Dermis microvascular lymphatic vessel endothelial cell (primary cell): ENCODE measurements at places on chromosomes 3 and 15. TPM values are rescaled to one million over a fixed set of nuclear protein-coding genes. Genes with fewer than 3 reads are reported as not detected.

- no peak for DNase-seq
Observed at GRCh38 chr15:78044407-78045155, 32.9 kb downstream of the TBC1D2B start.

DNA sequence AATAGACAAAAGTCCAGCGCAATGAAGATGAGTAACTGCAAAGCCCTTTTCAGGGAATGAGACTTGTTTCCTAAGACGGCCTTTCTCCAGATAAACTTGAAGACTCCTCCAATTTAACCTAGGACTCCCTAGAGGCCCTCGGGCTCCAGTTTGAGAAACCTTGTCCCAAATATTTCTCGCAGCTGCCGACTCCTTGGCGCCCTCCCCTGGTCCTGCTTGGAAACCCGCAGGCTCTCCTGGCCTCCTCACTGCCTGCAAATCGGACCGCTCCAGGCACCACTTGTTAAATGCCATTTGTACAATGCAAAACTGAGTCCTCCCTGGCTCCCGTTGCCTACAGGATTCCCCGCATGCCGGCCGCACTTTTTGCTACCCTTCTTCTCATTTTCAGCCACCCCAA lies 36.8 kb downstream of the MUC4 start:
- peak; percentile 46 for DNase-seq

DNA sequence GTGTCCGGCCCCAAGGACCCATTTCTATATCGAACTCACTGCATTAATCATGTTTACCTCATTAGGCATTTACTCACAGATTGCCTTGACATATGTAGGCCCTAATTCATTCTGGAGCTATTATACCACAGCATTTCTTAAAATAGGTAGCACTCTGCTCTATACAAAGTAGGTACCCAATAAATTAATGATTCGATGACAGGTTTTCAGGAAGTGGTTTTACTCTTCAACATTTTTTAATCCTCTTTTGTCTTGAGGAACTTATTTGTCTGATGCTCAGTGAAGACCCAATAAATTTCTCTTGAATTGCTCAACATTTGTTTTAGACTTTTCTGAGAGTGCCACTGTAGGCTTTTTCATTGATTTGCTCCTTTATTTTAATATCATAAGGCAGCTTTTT lies 12.1 kb downstream of the TGFBR2 start:
- no peak for DNase-seq

CCDC54 gene
- not detected in 2 replicates for total RNA-seq

DNA sequence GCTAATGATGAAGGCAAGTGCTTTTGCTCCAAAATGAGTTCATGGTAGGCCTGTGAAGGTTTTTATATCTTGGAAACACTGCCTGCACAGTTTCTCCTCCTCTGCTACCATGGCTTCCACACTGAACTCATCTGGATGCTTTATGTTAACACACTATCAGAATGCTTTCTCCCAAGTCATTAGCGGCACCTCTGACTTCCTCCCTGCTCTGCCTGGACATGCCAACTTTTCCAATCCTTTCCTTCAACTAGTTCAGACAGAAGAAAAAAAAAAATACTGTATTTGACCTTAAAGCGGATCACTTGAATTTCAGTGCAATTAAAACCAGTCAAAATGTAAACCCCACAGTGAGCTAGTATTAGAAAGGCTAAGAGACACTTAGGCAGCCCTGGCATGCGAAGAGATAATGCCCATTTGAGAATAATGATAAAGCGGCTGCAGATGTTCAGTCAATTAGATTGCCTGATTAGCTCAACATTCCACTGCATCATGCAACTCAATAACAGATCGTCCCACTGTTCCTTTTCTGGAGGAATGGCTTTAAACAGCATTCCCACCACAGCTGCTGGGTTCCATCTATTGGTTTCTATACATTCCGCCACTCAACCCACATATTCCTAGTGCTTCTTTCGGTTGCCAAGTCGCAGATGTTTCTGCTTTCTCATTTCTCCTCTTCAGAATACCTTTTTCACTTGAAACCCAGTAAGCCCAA lies 51.7 kb downstream of the CNTN3 start:
- no peak for DNase-seq

DNA sequence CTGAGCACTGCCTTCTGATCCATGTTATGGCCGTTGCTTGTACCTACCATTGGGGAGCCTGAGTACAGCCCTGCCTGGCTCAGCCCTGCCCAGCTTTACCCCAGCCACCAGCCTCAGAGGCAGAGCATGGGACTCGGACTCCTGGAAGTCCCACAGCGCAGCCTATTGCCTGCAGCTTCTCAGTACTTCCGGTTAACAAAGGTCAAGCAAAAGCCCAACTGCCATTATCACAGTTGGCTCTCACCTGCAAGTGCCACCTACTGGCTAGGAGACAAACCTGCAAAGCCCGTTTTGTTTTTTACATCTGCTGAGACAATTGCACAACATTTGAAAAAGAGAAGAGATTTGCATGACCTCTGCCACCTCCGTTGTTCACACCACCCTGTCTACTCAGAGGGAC lies 1081.7 kb downstream of the NAALADL2 start:
- DNase-seq, result no peak

CCR9 gene
- not detected in 2 replicates for total RNA-seq

GOLGA8G gene
- total RNA-seq, result not detected in 2 replicates

CACNA2D3 gene
- total RNA-seq, result not detected in 2 replicates

KLHL40 gene
- not detected in 2 replicates for total RNA-seq

- DNase-seq, result no peak
Observed at GRCh38 chr3:104018541-104018940, 1348.2 kb upstream of the ALCAM start.

GRCh38 chr15:32096916-32097617 lies 66.8 kb downstream of the CHRNA7 start:
- no peak for DNase-seq

AHSG gene
- total RNA-seq, result under 0.01 TPM in 1 of 2 replicates, not detected in the other

GOLGA6B gene
- total RNA-seq, result not detected in 2 replicates

DNA sequence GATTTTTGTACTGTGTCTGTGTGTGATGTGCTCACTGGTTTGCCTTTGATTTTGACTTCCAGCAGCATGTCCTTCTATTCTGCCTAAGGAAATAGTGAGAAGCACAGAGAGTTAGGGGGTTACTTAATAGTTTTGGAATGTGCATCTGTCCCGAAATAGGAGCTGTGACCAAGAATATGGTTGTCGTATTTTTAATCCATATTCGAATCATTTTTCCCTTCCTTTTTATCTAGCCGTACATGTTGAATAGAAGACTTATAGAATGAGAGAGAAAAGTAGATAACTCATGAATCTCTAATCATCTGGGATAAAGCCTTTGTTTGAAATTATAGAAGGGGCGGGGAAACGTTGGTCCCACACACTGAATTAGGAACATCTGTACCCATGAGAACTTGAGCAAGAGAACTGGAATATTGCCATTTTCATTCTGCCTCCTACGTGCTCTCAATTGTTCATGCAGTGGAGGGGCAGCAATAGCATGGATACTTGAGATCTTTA lies 23.6 kb downstream of the CRTC3 start:
- no peak for DNase-seq

PGBD4 gene
- 0.64 and 1.1 TPM in 2 replicates for total RNA-seq

ZNF80 gene
- not detected in 2 replicates for total RNA-seq

DNA sequence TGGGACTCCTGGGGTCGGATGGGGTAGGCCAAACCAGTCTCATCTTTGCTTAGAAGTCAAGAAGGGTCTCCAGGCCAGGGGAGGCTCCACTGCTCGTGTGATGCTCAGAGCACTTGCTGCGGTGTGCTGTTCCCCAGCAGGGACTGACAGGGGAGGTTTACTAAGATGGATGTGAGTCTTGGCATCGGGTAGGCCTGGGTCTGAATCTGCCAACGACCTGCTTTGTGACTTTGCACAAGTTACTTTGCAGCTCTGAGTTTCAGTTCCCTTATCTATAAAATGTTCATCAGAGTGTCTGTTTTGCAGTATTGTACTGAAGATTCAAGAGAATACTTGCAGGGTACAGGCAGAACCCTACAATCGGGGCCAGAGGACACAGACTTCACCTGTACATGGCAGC lies 17.3 kb upstream of the CDCP1 start:
- DNase-seq, result no peak

DNA sequence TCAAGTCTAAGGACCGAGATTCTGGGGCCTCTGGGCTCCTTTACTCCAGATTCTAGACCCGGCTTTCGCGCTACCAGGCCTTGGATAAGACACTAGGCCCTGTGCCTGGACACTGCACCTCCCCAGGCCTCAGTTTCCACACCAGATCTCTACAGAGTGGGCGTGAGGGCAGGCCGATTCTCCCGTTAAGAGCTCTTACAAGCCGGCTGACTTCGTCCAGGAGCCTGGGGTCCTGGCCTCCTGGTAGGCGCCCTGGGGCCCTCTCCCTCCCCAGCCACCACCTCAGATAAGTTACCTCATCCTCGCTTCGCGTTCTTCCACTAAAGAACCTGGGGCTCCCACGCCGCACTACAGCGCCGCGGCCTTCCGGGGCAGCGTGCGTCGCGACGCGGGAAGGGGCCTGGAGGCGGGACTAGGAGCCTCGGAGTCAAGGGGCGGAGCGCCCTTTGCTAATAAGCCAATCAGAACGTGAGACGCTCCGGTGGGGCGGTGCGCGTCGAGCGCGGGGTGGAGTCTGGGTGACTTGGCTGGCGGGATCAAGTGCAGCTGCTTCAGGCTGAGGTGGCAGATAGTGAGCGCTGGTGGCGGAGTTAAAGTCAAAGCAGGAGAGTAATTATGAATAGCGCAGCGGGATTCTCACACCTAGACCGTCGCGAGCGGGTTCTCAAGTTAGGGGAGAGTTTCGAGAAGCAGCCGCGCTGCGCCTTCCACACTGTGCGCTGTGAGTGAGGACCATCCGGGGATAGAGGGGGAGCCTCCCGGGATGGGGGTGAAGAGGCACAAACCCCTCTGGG lies at the start of the genes EAF2 and IQCB1:
TSS of gene EAF2 (plus strand) at position 539 of the 794 bp plus-strand sequence. CDS start at position 616, 77 bp downstream.
TSS of gene IQCB1 (minus strand) at position 390 of the 794 bp plus-strand sequence. CDS start 6,100 bp downstream, outside the sequence.
- DNase-seq, result peak; percentile 87
